ENCODE measurements at places on chromosomes 4 and X.

DNA sequence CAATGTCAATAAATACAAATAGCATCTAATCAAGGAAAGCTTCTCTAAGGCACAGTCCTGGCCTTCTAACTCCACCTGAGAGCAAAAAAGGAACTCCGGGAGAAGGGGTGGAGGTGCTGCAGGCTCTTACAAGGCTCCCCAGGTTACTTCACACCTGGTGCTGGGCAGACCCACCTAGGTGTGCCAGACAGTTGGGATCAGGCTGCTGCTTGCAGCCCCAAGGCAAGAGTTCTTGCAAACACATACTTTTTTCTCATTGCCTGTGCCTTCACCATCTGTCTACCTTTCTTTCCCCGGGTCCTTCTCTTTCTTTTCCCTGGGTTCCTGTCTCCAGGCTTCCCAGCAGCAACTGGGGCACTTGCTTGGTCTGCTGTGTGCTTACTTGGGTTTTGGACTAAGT, 81.4 kb upstream of the STIM2 start:
- no peak for DNase-seq

DNA sequence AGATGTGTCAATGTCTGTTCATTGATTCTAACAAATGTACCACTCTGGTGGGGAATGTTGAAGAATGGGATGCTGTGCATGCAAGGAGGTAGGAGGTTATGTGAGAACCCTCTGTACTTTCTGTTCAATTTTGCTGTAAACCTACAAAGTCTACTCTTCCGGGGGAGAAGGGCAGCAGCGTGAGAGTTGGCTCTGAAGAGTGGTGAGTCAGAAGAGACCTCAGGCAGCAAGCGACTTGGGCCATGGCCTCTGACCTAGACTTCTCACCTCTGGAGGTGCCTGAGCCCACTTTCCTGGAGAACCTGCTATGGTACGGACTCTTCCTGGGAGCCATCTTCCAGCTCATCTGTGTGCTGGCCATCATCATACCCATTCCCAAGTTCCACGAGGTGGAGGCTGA, 26.7 kb downstream of the MANBA start:
- DNase-seq, result no peak

DNA sequence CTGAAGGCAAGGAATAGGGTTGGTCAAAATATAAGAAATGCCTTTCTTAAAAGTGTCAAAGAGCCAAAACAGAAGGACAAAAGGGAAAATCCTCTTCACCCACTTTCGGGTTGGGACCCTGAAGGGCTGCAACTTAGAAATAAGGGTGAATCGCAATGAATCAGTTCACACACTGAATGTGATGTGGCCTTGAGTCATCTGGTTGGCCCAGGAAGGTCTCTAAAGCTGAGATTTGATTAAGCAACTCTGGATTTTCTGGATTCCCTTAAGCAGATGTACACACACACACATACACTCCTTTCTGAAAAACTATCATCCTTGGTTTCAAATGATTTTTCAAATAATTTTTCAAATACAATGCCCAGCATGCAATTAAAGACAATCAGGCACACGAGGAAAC, 13.1 kb downstream of the TAB3 start:
- DNase-seq, result peak; percentile 19

DNA sequence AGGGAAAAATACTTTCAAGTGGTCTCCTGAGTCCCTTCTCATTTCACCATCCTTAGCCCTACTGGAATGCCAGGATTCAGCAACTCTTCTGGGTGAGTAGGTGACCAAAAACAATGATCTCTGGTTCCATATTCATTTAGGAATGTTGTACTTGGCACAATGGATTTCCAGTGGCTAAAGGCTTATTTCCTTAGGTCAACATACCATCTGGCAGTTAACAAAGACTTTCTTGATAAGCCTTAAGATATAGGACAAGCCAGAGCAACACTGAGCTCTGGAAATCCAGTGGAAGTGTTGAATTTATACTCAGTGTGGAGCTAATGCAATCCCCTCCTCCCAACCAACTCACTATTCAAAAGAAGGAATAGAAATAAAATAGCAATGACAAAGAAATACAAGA, 139.4 kb upstream of the EMCN start:
- DNase-seq, result no peak

DNA sequence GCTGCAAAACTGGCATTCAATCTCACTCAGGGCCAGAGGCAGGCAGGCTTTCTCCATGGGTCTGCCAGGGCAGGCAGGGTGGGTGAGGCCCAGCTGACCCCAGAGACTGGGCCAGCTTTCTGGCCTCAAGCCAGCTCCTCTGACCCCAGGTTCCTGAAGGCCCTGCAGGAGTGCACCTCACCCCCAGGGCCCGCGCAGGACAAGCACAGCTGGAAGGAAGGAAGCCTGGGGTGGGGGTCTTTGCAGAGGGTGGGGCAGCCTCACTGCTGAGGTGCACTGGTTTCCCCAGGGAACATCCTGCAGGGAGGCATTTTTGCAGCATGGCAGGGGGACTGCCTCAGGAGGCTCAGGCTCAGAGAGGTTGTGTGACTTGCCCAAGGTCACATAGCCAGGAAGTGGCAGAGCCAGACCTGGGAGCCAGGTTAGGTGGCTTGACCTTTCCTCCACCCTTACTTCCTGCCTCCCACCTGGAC, 31.5 kb upstream of the AFAP1 start:
- no peak for DNase-seq

DNA sequence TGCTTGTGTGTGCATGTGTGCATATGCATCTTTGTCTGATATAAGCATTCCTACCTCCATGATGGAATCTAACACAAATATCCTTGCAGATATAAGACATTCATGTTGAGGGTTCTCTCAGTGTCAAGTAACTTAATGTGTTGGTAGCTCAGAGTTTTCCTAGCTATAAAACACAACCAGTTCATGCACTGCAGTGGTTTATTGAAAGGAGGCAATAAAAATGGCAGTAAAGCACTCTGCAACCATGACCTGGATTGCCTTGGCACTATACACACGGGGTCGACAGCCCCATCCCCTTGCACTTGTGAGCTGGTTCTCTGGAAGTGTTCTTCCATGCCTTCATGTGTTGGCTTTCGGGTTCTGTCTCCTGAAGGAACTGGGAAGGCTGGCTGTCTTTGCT, 38.9 kb downstream of the GPC4 start:
- DNase-seq, result no peak

DNA sequence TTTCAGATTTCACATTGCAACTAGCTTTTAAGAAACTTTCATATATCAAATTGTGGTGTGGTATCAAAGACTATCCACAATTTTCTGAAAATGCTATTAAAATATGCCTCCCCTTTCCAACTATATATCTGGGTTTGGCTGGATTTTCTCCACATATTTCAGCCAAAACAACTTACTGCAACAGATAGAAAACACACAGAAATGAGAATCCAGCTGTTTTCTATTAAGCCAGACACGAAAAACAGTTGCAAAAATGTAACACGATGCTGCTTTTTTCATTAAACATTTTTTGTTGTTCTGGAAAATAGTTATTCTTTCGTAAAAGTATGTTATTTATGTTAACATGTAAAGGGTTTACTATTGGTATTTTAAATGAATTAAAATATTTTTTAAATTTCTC, 33.1 kb downstream of the DCTD start:
- no peak for DNase-seq

DNA sequence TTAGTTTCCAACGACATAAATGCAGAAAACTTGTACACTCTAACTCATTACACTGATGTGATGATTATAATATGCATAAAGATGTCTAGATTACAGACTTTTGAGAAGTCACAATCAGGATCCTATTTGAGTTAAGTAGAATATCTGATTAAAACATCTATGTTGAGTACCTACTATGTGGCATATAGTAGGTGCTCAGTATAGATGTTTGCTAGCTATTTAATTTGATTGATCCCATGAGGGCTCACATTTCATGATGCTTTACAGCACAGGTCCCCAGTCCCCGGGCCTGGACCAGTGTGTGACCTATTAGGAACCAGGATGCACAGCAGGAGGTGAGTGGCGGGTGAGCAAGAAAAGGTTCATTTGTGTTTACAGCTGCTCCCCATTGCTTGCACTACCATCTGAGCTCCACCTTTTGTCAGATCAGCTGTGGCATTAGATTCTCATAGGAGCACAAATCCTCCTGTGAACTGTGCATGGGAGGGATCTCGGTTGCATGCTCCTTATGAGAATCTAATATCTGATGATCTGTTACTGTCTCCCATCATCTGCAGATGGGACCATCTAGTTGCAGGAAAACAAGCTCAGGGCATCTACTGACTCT, 33.0 kb upstream of the CXCL8 start:
- no peak for DNase-seq

- no peak for DNase-seq
These were observed 20.3 kb downstream of the TBC1D14 start for GRCh38 chr4:6929812-6930464.

DNA sequence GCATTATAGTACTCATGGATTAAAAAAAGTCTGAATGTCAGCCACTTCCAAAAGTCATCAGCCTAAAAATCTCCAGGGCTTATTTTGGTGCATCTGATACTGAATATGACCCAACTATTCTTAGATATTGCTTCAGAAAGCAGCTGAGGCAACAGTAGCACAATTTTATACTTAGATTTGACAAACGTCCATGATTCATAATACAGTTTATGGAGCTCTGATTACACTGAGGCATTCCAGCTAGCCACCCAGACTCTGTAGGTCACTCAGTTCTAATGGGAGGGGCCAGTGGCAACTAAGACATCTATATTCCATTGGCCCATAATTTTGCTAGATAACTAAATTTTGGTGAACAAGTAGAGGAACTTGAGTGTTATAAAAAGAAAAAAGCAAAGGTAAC, 10.3 kb downstream of the SPATA4 start:
- peak; percentile 58 for DNase-seq

- no peak for DNase-seq
These were observed 147.1 kb downstream of the NAA11 start for GRCh38 chr4:79178760-79179159.

- DNase-seq, result peak; percentile 7
These were observed 1.7 kb downstream of the CNOT6L start for GRCh38 chr4:77817304-77818072.

DNA sequence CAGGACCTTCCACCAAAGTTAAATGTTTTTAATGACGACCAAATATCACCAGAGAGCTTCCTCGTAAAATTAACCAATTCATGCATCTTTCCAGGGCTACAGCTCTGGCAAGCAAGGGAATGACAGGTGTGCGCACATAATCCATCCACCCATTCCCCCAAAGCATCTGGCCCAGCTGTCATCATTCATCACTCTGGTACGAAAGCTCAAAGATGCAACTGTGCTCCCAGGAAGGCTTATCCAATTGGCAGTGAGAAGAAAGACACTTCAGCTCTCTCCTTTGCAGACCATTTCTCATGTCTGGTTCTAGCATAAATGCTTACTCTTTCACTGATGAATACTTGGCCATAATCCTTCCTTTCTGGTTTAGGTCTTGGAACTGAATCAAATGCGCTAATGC, 139.2 kb downstream of the NSUN7 start:
- no peak for DNase-seq

- no peak for DNase-seq
These were observed 139.7 kb upstream of the MAMLD1 start for GRCh38 chrX:150223176-150224015.

DNA sequence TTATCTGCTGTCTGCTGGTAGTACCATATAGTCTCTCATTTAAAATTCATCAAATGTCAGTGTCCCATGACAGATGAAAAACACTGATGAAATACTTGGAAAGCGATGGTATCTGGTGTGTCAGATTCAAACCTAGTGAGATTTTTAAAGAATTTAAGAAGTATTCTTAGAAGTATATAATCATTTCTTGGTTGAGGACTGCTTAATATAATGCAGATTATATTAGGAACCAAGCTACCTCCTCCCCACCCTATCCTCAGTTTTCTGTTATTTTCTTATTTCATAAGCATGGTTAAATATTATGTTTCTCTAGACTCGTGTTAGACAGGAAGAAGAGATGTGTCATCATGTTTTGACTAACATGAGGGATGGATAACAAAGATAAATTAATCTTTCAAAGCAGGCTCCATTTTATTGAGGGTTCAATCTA, 118.5 kb downstream of the GLUD2 start:
- DNase-seq, result no peak

GRCh38 chr4:174036111-174036510, 247.4 kb downstream of the FBXO8 start:
- no peak for DNase-seq

- no peak for DNase-seq
These were observed 1114.9 kb downstream of the C4orf33 start for GRCh38 chr4:130210864-130211263.

GRCh38 chr4:86184216-86184900, 175.5 kb downstream of the MAPK10 start:
- DNase-seq, result no peak

GRCh38 chr4:26296514-26296913, 24.3 kb upstream of the RBPJ start:
- no peak for DNase-seq

DNA sequence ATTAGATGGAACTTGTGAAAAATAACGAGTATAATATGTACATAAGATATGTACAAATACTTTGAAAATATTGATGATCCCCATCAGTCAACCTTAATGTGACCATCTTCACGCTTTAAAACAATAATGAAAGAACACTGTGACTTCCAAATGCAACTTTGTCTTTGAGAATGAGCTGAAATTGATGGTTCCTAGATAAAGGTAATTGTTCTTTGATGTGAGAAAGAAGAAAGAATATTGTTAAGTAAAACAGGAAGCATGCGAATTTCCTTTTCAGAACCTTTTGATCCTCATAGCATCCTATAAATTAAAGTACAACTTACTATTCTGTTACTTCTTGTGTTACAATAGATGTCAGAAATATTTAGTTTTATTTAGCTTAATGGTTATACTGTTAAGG, 22.2 kb downstream of the IL2 start:
- DNase-seq, result no peak

DNA sequence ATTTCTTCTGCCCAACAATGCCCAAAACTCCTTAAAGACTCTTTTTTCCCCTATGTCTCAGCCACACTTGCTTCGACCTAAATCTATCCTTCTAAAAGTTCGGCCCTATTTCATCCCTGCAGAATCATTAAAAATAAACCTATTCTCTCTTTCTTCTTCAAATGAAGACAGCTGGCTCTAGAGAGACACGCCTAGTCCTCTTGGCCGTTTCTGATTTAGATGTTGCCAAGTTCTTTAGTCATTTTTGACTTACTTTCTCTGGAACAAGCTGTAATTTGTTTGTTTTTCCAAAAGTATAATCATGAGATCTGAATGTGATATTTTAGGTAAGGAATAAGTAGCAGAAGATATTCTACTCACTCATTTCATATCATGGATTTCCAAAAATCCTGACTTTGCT, 211.6 kb downstream of the CENPC start:
- DNase-seq, result no peak
